ENCODE measurements at places on chromosomes 7 and 10. TPM values are rescaled to one million over a fixed set of nuclear protein-coding genes. Genes with fewer than 3 reads are reported as not detected.

DNA sequence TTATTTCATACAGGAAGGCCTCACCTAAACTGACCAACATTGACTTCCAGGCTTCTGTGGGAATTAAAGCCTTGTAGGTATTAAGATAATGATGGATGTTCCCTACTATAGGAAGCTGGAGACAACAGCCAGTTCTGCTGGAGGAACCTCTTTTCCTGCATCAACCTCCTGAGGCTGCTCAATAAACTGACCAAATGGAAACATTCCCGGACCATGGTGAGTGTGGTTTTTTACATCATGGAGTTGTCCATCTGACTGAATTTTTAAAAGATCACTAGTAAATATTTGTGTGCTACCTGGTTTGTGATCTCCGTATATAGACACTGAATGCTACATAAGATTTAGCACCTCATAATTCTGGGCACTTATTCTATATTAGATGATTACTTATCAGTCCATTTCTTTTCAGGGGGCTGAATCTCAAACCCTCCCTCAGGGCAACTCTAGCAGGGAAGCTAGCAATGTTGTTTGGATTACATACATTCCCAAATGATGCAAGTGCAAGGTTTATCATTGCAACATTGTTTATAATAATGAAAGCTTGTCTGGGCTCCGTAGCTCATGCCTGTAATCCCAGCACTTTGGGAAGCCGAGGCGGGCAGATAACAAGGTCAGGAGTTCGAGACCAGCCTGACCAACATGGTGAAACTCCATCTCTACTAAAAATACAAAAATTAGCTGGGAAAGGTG lies 21.5 kb upstream of the SMKR1 start:
- H3K36me3 ChIP-seq: no peaks in the 10 kb centered on the region
- no peak for DNase-seq
- H3K4me1 ChIP-seq: no peaks in the 10 kb centered on the region
- no peaks in the 10 kb centered on the region for H3K27me3 ChIP-seq
- no peak overlapping the region for H3K4me3 ChIP-seq

- H3K4me3 ChIP-seq: peak overlapping the region; percentile 49
- H3K27ac ChIP-seq: peak overlapping the region; percentile 26
- DNase-seq: no peak
- H3K4me1 ChIP-seq: peaks cover 21% of the 10 kb centered on the region
Measured at GRCh38 chr7:37408291-37409228, 40.1 kb downstream of the ELMO1 start.

GRCh38 chr10:5365928-5366327 lies 1.2 kb downstream of the UCN3 start:
- H3K4me1 ChIP-seq: no peaks in the 10 kb centered on the region
- no peaks in the 10 kb centered on the region for H3K36me3 ChIP-seq
- DNase-seq: no peak
- H3K27ac ChIP-seq: no peak overlapping the region
- no peaks in the 10 kb centered on the region for H3K27me3 ChIP-seq

DNA sequence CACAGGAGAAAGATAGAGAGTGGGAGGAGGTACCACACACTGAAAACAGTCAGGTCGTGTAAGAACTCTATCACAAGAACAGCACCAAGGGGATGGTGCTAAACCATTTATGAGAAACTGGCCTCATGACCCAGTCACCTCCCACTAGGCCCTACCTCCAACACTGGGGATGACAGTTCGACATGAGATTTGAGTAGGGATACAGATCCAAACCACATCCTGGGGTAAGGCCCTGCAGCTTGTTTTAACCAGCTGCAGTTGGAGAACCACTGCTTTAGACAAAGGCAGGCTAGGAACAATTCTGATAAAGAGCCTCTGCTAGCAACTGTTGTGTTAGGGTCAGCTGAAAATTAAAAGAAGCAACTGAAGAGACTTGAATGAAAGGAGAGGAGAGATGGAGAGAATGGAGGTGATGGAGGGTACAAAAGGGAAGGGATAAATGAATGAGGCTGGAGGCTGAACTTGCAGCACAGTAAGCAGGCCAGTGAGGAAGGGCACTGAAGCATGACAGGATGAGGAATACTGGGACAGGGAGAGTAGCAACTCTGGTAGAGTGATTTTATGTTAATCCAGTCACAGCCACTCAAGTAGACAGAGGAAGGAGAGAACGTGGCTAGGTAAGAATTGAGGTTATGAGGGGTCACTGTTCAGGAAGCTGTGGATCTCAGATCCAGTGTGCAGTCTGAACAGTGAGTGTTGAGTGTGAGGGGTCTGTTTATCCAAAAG lies 23.6 kb downstream of the MEST start:
- H3K4me3 ChIP-seq: no peak overlapping the region
- no peak for DNase-seq
- H3K36me3 ChIP-seq: peaks cover 2% of the 10 kb centered on the region
- no peak overlapping the region for H3K27ac ChIP-seq
- H3K27me3 ChIP-seq: no peaks in the 10 kb centered on the region
- no peaks in the 10 kb centered on the region for H3K4me1 ChIP-seq

Gene IGFBP1
- not detected for total RNA-seq

GRCh38 chr10:30803892-30804322 lies 174.4 kb upstream of the LYZL2 start:
- no peak overlapping the region for H3K4me3 ChIP-seq
- DNase-seq: no peak
- H3K36me3 ChIP-seq: no peaks in the 10 kb centered on the region
- H3K27me3 ChIP-seq: no peaks in the 10 kb centered on the region
- no peak overlapping the region for H3K27ac ChIP-seq

Gene NOS3
- total RNA-seq: 3.9 TPM

Gene PPP1R17
- not detected for total RNA-seq

Gene SPDYE6
- total RNA-seq: not detected

- no peaks in the 10 kb centered on the region for H3K4me1 ChIP-seq
- H3K4me3 ChIP-seq: no peak overlapping the region
- no peaks in the 10 kb centered on the region for H3K36me3 ChIP-seq
- no peak overlapping the region for H3K27ac ChIP-seq
- no peaks in the 10 kb centered on the region for H3K27me3 ChIP-seq
- DNase-seq: no peak
Measured at GRCh38 chr10:119219871-119220270, 12.5 kb downstream of the GRK5 start.

DNA sequence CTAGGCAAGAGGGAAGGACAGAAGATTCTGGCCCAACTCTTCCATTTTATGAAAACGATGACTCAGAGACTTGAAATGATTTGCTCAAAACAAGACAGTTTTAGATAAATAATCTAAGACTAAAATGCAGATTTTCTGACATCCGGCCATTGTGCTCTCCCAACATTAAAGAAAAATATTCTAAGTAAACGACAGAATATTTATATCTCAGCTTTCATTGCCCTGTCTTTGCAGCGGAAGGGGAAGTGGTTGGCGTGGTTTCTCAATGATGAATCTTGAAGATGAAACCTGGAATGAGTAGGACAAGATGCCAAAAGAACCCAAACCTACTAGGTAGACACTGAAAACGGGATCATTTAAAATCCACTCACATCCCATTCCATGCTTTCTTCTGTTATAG lies 28.9 kb upstream of the NPY start:
- H3K27ac ChIP-seq: no peak overlapping the region
- H3K4me1 ChIP-seq: peaks cover 12% of the 10 kb centered on the region
- H3K27me3 ChIP-seq: peaks cover 3% of the 10 kb centered on the region
- no peaks in the 10 kb centered on the region for H3K36me3 ChIP-seq

Gene PLPP4
- total RNA-seq: not detected

Gene SORCS1
- not detected for total RNA-seq

DNA sequence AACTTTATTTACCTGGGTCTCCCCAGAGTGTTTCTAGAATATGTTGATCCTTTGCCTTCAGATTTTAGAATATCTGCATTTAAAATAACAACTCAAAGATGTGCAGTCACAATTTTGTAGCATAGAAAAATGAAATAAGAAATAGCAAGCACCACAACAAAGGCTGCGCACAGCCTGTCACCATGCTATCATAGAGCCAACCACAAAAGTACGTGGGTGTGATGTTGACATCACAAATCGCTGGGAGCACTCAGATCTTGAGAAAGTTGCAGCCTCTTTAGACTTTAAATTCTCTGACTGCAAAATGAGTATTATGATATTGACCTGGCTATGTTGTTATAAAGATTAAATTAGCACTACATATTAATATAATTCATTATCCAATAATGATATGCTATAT lies 177.9 kb downstream of the TNS3 start:
- no peak overlapping the region for H3K27ac ChIP-seq
- no peak for DNase-seq
- H3K27me3 ChIP-seq: no peaks in the 10 kb centered on the region
- no peaks in the 10 kb centered on the region for H3K4me1 ChIP-seq

DNA sequence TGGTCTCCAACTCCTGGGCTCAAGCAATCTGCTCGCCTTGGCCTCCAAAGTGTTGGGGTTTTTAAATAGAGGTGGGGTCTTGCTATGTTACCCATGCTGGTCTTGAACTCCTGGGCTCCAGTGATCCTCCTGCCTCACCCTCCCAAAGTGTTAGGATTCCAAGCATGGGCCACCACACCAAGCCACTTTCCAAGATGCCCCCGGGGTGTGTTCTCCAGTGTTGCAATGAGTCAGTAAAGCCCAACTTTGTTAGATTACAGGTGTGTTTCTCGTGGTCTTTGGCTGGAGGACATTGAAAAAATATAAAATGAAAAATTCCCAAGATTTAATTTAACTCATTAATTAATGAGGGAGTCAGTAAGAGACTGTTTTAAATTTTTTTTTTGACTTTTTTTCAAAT lies 29.2 kb downstream of the TACR2 start:
- H3K27me3 ChIP-seq: no peaks in the 10 kb centered on the region
- H3K27ac ChIP-seq: no peak overlapping the region
- H3K36me3 ChIP-seq: peaks cover 79% of the 10 kb centered on the region
- no peak overlapping the region for H3K4me3 ChIP-seq
- no peak for DNase-seq
- peaks cover 11% of the 10 kb centered on the region for H3K4me1 ChIP-seq

Gene KCNIP2
- 0.77 TPM for total RNA-seq

GRCh38 chr7:112594397-112594796 lies 113.6 kb downstream of the LSMEM1 start:
- H3K27ac ChIP-seq: no peak overlapping the region
- H3K36me3 ChIP-seq: no peaks in the 10 kb centered on the region
- no peak overlapping the region for H3K4me3 ChIP-seq

DNA sequence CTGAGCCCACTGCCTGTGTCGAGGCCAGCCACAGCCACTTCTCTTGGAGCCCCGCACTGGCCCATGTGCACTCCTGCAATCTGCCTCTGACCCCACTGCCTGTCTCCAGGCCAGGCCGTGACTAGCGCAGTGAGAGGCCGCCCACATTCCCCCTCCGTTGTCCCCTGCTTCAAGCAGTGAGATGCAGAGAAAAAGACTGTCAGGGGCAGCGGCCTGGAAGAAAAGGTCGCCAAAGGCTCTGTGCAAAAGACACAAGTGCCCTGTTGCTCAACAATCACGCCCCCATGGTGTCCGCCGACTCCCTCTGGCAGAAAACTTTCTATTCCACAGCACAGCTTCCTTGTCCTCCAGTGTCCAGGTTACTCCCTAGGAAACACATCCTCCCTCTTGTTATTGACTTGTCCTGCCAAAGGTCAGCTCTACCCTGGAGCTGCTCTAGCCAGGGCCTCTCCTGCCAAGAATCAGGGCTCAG lies 9.9 kb downstream of the FAM131B start:
- no peaks in the 10 kb centered on the region for H3K36me3 ChIP-seq
- H3K27ac ChIP-seq: no peak overlapping the region
- H3K4me3 ChIP-seq: no peak overlapping the region
- DNase-seq: no peak
- no peaks in the 10 kb centered on the region for H3K4me1 ChIP-seq

DNA sequence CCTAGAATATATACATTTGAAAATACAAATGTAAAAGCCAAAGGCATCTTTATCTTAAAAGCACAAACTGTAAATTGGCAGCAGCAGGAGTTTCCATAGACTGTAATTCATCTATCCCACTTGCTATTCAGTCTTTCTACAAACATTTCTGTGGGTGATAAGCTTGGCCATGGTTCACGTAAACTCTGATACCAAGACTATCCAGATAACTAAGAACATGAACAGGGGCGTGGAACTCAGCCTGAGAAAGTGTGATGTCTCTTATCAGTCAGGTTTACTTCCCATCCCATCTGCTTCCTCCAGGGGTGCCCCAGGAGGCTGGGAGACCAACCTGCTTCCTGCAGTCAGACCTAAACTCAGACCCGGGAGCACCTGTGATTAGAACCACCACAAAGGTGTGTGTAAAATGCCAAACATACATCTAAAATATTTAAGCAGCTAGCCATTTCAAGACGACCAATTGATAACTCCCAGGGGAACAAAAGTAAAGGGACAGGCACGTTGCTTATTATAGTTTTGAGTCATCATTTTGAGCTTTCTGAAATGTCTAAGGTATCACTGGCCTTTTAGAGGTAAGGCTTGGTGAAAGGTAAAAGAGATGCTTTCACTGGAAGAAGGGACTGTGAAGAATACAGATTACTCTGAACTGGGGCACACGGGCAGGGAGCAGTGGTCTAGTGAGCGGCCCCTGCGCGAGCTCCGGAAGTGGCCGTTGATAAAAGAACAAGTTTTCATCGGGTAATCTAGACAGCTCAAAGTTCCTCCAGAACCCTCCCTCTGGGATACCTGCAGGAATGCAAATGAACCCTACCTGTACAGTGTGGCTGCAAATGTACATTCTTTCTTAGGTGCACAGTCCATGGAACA lies 51.5 kb downstream of the RSU1 start:
- no peak for DNase-seq
- no peak overlapping the region for H3K4me3 ChIP-seq
- H3K27me3 ChIP-seq: no peaks in the 10 kb centered on the region
- no peaks in the 10 kb centered on the region for H3K4me1 ChIP-seq
- H3K36me3 ChIP-seq: peaks cover 19% of the 10 kb centered on the region

DNA sequence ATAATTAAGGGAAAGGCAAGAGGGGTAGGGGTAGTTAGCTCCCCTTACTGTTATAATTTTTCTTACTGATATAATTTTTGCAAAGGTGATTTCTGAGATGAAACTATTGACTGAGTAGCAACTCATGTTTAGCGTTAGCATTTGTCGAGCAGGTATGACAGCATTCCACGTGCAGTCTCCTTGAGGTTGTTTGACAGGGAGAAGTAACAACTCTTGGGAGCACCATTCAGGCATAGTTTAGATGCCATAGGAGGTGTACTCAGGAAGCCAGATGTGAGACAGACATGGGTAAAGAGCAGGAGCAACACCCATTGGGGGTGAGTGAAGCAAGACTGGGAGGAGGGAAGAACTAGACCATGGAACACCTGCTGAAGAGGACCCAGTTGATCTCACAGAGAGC lies 96.6 kb upstream of the KLF6 start:
- H3K4me1 ChIP-seq: peaks cover 17% of the 10 kb centered on the region
- H3K4me3 ChIP-seq: no peak overlapping the region
- H3K27ac ChIP-seq: no peak overlapping the region
- DNase-seq: no peak

Gene ANKRD30A
- not detected for total RNA-seq

Gene AGR2
- not detected for total RNA-seq

- H3K4me1 ChIP-seq: no peaks in the 10 kb centered on the region
- no peaks in the 10 kb centered on the region for H3K27me3 ChIP-seq
- DNase-seq: no peak
- no peaks in the 10 kb centered on the region for H3K36me3 ChIP-seq
- no peak overlapping the region for H3K4me3 ChIP-seq
Measured at GRCh38 chr7:66837661-66838060, 83.4 kb upstream of the TMEM248 start.

Gene LRRC17
- total RNA-seq: 0.22 TPM

Measured in CD4-positive, alpha-beta T cell (primary cell).